ENCODE measurements at places on chromosomes 6 and 20.

DNA sequence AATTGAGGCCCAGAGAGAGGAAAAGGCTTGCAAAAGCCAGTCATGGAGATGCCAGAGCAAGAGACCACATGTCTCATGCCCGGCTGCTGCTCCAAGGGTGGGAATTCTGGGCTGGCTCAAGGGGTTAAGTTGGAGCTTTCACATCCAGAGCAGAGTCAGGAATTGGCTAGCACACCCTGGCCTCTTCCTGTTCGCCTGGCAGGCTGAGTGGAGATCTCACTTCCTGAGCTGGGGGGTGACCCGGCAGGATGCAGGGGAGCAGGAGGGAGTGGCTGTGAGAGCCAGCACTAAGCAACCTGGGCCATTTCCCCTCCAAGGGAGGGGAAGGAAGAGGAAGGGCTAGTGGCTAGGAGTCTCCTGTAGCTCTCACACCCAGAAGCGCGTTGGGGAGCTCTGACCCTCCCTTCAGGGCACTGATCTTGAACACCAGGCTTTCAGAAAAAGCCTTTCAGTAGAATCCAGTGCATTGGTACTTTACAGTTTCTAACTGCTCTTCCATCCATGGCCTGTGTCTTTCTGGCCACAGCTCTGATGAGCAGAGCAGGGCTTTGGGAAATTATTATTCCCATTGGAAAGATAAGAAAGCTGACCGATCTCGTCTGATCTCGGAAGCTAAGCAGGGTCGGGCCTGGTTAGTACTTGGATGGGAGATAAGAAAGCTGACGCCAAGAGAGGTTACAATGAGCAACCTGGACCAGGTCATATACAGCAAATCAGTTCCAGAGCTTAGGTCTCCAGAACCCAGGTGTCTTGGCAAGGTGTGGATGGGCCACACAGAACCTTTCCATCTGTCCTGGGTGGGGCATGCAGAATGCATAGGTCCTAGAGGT lies 2.2 kb upstream of the CCM2L start:
- no peak for DNase-seq

DNA sequence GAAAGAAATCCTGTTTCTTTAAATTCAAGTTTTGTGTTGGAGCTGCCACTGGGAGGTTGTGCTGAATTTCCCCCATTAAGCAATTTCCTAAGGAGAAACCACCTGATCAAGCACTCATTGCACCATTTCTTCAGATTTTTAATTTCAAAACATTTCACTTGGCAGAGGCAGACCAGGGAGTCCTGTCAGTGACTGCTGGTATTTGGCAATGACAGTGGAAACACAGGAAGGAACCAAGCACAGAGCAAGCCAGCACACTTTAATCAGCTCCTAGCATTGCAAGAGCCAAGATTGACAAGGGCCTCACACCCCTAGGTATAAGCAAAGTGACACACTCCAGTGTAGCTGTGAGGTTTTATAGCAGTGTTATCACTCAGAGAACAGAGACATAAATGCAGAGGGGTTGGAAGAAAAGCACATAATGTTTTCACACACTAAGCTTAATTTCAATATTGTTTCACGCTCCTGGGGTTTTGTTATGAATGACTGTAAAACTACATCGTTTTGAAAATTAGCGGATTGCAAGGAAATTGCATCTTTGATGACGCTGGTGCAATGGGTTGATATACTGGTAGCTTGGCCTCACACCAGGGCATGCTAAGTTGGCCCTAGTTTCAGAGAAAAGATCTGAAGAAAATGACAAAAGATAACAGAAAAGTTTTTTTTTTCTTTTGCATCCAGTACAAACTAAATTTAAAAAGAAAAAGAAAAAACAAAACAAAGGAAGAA lies 768.4 kb downstream of the TFAP2A start:
- no peak for DNase-seq

- no peak for DNase-seq
Measured at GRCh38 chr6:85944776-85945175, 302.1 kb upstream of the SYNCRIP start.

DNA sequence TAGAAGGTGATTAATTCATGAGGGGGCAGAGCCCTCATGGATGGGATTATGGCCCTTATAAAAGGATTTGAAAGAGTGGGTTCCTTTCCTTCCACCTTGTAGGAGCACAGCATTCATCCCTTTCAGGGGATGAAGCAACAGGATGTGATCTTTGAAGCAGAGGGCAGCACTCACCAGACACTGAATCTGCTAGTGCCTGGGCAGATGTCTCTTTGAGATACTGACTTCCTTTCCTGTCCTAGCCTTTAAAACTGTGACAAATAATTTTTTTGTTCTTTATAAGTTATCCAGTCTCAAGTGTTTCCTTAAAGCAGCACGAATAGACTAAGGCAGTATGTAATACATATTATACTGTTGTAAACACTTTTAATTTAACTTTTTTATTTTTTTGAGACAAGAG lies 538.6 kb upstream of the RNF217 start:
- DNase-seq, result no peak

Measured in dorsolateral prefrontal cortex (tissue), 122 donors.